Stimulated activated CD8-positive, alpha-beta memory T cell treated with anti-CD3 and anti-CD28 coated beads, Interleukin-15, amount 100 ng/mL, for 48 hours (primary cell): ENCODE measurements at places on chromosomes 7 and 10.

DNA sequence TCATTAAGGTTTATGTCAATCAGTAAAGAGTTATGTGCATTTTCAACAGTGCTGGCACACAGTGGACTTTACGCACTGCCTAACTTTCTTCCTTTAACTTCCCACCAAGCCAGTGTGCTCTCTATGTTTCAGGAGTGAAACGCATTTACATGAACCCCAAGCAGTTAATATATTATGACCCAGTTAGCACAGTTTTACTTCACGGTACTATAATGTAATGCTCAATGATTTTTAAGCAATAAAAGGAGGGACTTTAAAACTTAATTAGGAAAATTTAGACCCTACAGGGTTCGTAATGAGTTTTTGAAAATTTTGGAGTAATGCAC lies 100.3 kb downstream of the C10orf90 start:
- no peak for DNase-seq

DNA sequence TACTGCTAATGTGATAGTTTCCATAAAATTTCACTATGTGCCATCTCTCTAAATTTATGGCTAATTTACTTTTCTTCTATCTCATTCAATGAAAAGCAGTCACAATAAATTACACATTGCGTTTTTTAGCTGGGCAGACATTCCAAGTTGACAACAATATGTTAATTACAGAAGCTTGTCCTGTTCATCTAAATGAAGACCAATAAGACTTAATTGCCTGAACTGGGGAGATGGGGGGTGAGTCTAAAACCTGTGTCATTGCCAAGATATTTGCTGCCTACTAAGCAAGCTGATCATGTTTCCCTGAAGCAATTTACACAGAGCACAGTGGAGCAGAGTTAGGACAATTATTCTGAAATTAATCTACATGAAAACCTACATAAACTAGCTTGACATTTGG lies 89.3 kb upstream of the ADRB1 start:
- no peak for DNase-seq

GRCh38 chr10:78203915-78204818 lies 170.5 kb downstream of the RPS24 start:
- no peak for DNase-seq

DNA sequence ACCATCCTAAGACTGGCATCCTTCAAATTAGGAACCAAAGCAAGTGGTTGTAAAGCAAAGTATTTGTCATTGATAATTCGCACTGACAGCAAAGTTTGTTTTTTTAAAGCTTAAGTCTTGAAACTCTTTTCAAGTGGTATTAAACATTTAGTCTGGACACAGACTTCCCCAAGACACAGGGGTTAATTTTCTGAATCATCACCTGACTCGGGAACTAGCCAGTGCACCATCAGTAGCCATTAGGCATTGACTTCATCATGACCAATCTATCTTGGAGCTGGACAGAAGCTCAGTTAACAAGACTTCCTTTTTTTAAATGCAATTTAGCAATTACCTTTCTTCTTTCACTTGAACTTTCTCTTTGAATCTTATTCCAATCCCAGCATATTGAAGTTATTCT lies 210.6 kb downstream of the ZNF365 start:
- DNase-seq: no peak

GRCh38 chr10:121104476-121105111 lies 253.4 kb downstream of the WDR11 start:
- no peak for DNase-seq

DNA sequence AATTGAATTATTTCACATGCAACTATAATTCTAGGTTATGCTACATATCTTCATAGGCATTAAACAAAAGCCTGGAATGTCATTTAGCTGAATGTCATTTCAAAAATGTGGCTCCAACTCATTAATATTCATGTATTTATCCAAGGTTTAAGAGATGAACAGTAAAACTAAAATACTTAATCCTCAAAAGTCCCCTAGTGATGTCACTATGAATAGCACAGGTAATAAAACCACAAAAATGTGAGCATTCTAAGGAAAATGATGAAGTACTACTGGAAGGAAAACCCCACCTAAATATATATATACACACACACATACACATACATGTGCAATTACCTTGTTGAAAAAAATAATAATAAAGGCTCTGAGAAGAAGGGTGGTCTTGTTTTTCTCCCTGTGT lies 154.4 kb upstream of the ASAH2 start:
- no peak for DNase-seq

- no peak for DNase-seq
Measured at GRCh38 chr7:24501009-24501408, 72.2 kb upstream of the PALS2 start.
